ENCODE measurements at places on chromosomes 5 and 9.

GRCh38 chr5:77086368-77086688 is 757 bp downstream of the ZBED3 start:
- no peak for DNase-seq

DNA sequence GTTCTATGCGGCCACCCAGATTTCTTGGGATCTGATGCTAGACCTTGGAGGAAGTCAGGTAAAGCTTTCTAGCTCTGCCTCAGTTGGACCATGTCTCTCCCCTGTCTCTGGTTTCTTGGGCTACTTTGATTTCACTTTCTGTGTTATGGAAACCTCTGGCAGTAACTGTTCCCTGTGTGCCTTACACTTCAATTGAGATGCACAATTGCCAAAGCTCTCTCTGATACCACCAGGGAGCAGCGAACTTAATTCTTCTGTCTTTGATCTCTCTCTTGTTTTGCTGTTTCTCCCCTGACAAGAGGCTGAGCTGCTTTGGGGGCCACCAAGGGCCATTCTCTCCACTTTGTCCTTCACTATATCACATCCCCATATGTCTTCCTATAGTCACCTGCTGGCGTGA is 61.4 kb downstream of the PGM5 start:
- DNase-seq, result no peak

DNA sequence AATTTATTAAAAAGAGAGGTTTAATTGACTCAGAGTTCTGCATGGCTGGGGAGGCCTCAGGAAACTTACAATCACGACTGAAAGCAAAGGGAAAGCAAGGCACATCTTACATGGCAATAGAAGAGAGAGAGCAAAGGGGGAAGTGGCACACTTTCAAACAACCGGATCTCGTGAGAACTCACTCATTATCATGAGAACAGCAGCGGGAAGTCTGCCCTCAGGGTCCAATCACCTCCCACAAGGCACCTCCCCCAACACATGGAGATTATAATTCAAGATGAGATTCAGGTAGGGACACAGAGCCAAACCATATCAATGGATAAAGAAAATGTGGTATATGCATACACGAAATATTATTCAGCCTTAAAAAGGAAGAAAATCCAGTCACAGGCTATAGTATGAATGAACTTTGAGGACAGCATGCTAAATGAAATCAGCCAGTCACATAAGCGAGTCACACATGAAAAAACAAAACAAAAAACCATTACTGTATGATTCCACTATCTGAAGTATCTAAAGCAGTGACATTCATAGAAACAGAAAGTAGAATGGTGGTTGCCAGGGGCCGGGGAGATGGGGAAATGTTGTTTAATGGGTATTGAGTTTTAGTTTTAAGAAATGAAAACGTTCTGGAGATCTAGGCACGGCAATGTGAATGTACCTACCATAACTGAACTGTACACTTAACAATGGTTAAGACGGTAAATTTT is 83.4 kb upstream of the PCA3 start:
- DNase-seq, result no peak

DNA sequence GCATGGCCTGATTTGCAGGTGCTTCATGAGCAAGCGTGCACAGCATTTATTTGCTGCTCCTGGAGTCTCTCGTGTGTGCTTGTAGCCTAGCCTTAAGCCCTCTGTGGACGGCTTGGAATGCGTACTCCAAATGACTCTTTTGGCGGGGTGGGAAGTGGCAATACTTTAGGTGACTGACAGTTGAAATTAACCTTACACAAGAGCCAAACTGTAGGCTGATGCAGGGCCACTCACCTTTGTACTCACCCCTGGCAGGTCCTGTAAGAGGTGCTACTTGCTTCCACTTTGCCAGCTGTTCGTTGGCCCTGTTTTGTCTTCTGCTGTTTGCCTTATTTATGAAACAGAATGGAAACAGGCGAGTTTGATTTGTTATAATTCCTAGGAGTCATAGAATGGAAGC is 22.9 kb downstream of the TENT4A start:
- DNase-seq, result no peak

- DNase-seq, result no peak
Measured at GRCh38 chr9:124295159-124295794, 37.5 kb downstream of the NEK6 start.

GRCh38 chr9:74951107-74951720 is 1.5 kb downstream of the C9orf40 start:
- DNase-seq, result no peak

DNA sequence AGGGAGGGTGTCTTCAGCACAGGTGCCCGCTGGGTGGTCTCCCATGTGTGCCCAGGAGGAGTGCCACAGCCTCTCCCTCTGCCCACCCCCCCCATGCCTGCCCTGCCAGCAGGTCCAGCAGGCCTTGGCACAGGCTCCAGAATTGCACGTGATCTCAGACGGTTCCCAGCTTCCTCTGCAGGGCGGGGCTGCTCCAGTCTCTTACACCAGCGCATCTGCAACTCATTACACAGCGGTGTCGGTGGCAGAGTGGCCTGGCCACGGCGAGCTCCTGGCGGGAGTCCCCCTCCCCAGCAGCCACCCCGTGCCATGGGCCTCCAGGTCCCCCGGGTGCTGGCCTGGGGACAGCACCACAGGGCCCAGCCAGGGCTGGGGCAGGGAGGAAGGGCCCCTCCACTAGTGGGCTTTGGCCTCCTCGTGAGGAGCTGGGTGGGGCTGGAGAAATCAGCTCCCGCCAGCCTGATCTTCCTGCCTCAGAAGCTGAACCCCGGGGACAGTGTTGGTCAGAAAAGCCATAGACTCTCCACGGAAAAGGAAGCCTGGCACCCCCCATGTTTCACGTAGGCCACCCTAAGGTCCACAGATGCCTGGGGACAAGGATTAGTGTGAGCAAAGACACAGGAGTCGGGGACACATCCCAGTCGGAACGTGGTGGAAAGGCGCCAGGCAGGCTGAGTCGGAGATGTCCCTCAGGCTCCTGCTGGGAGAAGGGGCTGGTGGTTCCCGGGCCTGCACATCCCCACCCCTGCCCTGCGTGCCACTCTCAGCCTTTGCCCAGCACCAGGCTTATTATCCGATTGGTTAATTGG is 40.2 kb downstream of the RXRA start:
- no peak for DNase-seq

GRCh38 chr9:121725008-121725775 is 73.8 kb downstream of the DAB2IP start:
- DNase-seq, result no peak

- DNase-seq, result no peak
Measured at GRCh38 chr9:70539526-70539925, 125.1 kb upstream of the KLF9 start.

DNA sequence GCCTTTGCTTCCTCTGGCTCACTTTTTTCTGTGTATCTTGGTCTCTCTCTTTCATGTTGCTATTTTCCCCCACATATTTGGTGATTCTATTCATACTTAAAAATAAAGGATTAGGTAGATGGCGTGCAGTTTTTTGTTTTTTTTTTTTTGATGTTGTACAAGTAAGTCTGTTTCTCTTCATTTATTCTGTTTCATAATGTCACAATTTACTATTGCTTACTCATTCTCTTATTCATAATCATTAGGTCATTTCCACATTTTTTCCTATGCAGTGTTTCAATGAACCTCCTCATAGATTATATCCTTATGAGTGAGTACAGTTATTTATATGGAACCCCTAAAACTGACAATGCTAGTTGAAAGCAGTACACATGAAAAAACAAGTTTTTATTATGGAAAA is 136.3 kb downstream of the APBA1 start:
- no peak for DNase-seq

DNA sequence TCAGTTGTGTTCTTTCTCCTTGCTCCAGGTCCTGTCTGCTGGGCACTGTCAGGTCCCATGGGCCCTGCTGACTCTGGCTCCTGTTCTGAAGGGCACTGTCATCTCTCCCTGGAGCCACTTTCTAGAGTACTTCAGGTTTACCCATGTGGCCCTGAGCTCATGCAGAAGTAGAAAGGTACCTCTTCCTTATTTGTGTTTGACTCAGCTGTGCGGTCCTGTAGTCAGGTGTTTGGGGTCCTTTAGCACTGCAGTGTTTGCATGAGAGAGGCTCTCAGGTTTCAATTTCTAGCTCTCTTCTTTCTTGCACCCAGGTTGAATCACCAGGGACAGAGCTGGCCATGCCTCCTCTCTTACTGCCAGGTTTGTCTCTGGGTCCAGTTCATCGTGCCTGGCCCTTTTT is 71.5 kb downstream of the HSPA4 start:
- no peak for DNase-seq

GRCh38 chr9:108671176-108671575 is 184.6 kb downstream of the ACTL7B start:
- DNase-seq, result no peak

GRCh38 chr5:159149085-159149484 is 49.4 kb upstream of the EBF1 start:
- no peak for DNase-seq

GRCh38 chr5:158285698-158286097 is 426.8 kb upstream of the CLINT1 start:
- no peak for DNase-seq

DNA sequence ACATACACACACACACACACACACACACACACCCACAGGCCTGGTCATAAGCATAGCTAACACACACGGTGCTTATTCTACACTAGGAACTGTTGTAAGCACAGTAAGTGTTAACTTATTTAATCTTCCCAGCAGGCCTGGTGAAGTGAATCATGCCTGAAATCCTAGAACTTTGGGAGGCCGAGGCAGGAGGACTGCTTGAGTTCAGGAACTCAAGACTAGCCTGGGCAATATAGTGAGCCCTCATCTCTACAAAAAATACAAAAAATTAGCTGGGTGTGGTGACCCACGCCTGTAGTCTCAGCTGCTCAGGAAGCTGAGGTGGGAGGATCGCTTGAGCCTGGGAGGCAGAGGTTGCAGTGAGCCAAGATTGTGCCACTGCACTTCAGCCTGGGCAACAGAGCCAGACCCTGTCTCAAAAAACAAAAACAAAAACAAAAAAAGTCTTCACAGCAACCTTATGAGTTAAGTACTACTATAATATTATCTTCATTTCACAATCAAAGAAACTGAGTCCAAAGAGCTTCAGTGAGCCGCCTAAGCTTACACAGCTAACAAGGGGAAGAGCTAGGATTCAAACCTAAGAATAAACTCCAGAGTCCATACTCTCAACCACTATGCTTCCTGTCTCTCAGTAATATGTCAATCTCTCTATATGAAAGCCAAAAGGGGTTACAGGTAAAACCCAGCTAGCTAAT is 2.3 kb downstream of the MEGF9 start:
- no peak for DNase-seq

GRCh38 chr9:124774129-124774978 is 2.6 kb upstream of the OLFML2A start:
- DNase-seq, result peak; percentile 81

GRCh38 chr5:1975898-1976765 is 93.4 kb upstream of the IRX4 start:
- DNase-seq, result no peak

DNA sequence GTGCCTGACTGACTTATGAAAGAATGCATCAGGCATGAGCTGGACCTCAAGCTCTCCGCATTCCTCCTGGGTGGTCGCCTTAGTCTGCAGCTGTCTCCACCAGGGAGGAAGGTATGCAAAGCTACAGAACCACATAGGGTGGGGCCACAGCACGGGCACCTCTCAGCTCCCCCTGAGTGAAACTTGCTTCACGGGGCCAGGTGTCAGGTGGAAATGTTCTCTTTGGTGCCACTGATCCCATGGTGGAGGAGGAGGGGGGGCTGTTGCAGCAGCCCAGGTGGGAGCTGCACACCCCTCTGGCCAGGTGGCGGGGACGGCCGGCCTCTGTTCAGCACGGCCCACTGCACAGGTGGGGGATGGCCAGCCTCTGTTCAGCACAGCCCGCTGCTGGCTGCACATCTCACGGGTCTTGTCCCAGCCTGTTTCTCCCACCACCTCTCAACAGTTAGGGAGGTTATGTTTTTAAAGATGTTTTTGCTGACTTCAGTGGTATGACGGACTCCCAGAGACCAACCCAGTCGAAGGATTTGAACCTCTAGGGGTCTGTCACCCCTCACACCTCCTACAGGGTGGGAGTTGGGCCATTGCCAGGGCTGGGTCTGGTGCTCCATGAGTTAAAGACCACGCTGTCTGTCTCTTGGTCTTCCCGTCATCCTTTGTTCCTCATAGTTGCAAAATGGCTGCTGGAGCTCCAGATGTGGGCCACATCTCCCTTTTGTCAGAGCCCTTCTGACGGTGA is 34.3 kb downstream of the MRPL36 start:
- no peak for DNase-seq

- no peak for DNase-seq
Measured at GRCh38 chr5:131022811-131023497, 142.1 kb downstream of the HINT1 start.

DNA sequence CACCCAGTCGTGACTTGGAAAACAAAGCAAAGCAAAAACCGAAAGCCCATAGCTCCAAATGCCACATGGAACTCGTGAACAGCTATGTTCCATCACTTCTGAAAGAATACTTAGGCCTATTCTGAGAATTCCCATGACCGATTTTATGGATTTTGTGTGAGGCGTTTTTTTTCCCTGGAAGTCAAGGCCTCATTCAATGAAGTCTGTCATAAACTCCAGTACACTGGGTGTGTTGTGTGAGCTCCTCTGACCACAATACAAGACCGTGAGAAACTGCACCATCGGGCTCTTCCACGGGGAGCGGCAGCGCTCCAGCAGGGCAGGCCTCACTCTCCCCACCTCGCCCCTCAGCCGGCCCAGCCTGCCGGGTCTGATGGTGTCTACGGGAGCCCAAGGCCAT is 209.5 kb downstream of the FANCC start:
- no peak for DNase-seq

Data from stimulated activated CD4-positive, alpha-beta T cell treated with anti-CD3 and anti-CD28 coated beads, Interleukin-1b, Interleukin-23, amount 100 ng/mL, for 24 hours (primary cell).